ENCODE measurements at places on chromosomes 16 and 17.

GRCh38 chr16:23917621-23918020 is 81.8 kb downstream of the PRKCB start:
- DNase-seq, result no peak

- peak; percentile 54 for DNase-seq
These were observed 14.0 kb downstream of the ABCC1 start for GRCh38 chr16:15963307-15963910.

DNA sequence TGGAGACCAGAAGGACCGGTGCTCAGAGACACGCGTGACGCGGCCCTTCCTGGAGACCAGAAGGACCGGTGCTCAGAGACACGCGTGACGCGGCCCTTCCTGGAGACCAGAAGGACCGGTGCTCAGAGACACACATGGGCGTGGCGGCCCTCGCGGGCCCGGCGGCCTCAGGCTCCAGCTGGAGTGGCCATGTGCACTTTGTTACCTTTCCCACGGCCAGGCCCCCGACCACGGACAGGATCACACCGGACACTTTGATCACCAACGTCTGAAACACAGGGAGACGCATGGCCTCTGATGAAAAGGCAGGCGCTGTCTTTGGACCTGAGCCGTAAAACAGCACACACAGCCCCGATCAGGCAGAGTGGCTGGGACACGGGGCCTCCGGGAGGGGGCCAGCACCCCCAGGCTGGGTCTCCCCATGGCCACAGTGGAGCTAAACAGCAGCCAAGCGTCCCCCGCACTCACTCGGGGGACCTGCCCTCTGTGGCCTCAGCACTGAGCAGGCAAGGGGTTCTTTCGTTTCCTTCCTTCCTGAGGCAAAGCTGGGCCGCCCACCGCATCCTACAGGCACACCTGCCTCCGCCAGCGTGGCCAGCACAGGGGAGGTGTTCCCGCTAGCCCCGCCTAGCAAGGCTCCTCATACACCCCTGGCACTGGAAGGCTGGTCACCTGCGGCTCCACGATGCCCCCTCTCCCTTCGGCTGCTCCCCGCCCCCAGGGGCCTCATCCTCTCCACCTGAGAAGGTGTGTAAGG is 13.3 kb upstream of the CCDC154 start:
- no peak for DNase-seq

DNA sequence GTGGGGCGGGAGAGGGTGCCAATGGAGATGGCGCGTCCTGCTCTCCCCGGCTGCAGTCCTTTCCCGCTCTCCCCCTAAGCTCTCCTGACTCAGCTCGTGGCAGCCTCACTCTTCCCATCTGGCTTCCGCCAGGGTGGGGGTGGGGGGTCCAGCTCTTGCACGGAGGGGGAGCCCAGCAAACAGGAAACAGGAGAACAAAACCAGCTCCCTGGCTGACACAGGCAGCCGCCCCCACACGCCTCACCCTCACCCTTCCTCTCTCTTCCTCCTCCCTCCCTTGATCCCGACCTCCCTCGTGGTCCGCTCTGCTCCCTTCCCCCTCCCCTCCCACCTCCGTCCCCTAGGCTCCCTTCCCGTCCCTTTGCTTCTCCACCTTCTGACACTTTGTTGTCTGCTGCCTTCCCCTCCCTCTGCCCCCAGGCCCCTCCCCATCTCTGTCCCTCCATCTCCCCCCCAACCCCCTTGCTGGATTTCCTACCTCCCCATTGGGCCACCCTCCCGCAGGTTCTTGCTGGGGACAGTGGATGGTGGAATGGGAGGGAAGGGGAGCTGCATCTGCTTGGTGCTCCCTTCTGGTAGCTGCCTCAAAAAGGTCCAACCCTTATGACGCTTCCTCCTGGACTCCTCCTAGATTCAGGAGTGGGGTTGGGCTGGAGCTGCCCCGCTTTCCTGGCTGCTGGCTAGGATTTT is 23.7 kb downstream of the ARHGAP23 start:
- DNase-seq, result peak; percentile 82

GRCh38 chr17:28759256-28759865 is 15.6 kb downstream of the TRAF4 start:
- DNase-seq, result no peak

DNA sequence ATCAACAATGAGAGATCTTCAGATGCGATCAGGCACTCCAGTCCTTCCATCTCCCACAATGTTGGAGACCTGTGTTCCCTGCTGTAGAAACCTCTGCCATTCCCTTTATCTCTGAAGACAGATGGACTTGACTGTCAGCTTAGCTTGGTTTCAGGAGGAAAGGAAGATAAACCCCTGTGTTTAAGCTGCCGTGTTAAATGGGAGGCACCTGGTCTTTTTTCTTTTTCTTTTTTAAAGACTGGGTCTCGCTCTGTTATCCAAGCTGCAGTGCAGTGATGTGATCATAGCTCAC is 63.1 kb downstream of the USP22 start:
- DNase-seq, result no peak

- DNase-seq, result peak; percentile 75
These were observed 31.7 kb downstream of the CRISPLD2 start for GRCh38 chr16:84851192-84852127.

DNA sequence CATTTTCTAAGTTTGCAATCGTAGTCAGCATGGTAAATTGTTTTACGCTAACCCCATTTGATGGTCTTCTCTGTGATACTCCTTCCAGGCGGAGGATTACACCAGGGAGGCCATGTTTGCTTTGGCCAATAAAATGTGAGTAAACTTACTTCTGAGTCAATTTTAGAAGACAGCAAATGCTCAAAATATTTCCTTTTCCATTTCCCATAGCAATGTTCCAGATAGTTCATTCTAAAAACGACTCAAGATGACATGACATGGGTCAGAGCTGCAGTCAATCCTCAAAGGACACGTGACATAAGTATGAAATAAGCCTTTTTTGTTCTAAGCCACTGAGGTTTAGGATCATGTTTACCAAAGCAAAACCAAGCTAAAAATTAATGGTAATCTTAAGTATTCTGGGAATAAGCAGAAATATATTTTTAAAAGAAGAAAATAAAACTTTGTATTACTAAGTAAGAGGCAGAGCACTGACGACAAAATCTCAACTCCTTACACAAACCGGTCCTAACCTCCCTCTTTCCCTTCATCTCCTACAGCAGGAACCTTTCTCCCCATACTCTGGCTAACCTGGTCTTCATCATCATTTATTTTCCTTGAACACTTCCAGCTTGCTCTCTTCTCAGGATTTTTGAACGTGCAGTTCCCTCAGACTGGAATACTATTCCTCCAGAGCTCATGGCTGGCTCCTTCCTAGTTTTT is 266.2 kb downstream of the CEP112 start:
- no peak for DNase-seq

- DNase-seq, result peak; percentile 90
These were observed 913 bp downstream of the SLC13A5 start for GRCh38 chr17:6712058-6712853.

DNA sequence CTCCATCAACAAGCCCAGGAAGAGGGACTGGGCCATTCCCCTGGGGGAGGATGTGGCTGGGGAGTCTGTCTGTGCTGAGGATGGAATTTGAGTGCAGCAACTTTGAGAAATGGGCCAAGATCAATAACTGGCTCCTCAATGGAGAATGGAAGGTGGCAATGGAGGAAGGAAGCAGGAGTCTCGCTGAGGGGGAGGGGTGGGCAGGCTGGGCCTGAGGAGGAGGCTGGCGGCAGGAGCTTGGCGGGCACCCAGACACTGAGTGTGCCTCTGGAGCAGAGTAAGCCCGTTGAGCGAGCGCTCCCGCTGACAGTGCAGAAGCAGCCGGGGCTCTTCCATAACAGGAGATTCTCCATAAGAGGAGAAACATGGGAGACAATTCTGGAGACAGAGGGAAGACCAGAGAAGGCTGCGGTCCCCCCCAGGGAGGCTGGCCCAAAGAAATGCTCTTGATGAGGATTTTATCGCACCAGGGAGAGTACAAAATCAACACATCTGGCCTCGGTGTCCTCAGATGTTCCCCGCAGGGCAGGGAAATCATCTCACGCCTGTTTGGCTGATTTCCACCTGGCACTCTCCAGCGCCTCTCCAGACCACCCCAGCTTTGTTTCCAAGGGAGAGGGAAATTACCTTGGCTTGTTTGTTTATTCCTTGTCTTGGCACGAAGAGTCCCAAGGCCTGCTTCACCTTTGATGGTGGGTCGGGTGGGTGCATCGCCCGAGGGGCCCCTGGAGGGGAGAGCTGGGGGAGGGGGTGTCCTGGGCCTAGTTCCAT is 2.8 kb upstream of the MMP15 start:
- peak; percentile 63 for DNase-seq

DNA sequence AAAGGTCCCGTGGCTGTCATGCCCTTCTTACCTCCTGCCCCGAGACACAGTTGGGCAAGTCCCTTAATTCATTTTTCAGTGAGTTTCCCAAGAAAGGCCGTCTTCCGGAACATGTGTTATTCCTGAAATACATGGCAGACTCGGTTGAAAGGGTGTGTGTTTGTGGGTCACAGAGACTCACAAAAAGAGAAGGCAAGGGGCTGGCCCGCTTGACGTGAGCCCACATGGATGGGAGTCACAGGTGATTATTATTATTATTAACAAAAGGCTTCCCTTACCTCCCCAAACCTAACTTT is 34.1 kb upstream of the CCR7 start:
- DNase-seq, result no peak

GRCh38 chr17:30827082-30827481 is 2.6 kb upstream of the CRLF3 start:
- no peak for DNase-seq

DNA sequence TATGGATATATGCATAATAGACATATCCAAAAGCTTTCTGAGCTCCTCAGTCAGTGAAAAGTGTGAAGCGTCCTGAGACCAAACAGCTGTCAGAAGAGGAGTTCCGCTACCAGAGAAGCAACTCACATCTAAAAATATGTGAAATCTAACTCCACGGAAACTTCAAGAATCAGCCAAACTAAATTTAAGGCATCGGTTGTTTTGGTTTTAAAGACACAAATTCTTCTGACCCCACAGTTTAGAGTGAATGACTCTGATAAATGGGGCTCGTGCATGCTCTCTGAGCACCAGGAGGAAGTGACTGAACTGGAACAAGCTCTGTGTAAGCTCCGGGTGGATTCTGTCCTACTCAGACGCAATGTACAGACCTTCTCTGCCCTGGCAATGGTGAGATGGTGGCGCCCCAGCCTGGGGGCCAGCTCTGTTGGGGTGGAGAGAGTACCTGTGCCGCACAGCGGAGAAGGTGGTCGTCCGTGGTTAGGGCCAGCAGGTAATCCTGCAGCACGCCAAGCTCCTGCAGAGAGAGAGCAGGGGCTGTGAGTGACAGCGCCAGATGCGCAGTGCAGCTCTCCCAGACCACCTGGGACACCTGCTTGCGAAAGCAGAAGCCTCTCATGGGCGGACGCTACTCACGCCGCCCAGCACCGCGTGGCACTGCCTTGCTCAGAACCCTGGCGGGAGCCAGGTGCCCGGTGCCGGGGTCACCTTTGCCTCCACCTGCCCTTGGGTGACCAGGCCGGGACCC is 44.4 kb upstream of the ATP2A3 start:
- DNase-seq, result no peak

All from ELF-1 (cell line).